Erythroblast (primary cell): ENCODE measurements at places on chromosomes 6 and 20.

DNA sequence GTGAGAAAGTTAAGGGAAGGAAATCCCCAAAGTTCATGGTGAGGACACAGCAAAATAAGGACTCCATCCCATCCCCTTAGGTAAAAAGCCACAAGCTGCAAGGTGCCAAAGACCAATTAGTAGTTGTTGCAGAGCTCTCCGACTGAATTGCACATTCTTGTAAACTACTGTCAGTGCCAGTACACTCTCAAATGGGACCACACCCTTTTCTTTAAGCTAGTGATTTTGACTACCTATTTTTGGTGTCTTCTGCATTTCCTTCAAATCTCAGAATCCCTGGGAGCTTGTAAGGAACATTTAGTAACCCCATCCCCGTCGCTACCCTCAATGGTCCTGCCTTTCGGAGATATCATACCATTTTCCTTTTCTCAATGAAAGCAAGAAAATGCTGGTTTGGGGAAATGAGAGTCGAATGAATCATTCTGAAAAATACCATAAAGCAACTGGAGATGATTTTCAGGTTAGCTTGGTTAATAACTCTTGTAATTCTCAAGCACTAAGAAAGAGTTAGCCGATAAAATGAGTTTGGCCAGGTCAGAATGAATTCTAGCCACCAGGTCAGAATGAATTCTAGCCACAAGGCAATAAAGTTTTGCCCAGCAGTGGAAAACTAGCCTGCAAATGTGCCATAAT lies 5.2 kb upstream of the HMGN3 start:
- DNase-seq = no peak

DNA sequence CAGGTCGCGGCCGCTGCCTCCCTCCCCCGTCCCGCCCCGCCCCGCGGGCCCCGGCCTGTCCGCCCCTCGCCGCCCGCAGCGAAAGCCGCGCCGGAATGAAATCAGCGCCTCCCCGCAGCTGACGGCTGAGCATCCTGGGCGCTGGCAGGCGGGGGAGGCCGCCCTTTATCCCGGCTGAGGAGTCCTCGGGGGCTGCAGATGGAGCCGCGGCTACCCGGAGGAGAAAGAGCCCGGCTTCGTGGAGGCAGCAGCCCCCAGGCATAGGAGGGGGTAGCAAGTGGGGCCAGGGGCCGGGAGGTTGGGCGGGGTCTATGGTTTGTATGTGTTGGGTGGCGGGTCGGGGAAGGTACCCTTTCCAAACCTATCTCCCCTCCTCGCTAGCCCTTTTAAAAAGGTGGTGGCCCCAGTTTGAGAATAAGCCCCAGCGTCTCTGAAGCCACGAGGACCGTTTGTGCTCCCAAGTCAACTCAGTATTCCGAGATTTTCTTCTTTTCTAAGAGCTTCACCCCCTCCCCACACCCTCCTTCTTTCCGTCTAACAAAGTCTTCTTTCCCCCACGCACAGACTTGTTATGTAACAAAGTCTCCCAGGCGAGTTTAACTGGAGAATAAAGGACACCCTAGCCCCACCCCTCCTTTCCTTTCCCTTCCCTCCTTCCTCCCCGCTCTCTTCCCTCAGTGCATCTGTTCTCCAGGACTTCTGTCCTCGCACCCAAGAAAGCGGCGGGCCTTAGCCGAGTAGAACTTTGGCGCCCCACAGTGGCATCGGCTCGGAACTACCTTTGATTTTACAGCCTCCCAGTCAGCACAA lies 11.0 kb downstream of the POU3F2 start:
- peak; percentile 62 for DNase-seq

- no peak for DNase-seq
Measured at GRCh38 chr20:10012464-10012863, 22.3 kb upstream of the ANKEF1 start.

DNA sequence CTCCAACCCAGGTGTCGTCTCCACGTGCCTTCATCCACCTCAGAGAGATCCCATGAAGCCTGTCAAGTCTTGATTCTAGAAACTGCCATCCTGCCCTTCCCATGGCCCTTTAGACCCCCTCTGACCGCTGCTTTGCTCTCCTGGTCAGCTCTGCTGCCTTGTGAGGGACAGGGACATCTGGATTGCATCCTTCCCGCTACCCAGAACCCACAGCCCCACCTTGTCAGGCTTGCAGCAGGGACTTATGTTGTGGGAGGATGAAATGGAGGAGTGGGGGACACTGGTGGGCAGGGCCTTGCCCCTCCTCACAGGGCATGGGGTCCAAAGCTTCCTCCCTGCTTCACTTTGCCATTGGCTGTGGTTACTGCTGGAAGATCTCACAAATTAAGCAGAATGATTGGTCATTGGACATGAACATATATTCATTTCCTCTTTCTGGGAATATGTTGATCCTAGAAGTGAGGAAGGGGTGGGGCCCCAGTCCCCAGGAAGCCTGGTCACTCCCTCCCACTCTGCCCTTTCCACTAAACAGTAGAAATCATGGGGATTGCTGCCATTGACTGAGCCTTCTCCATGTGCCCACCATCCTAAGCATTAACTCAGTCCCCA lies 4.5 kb downstream of the GLP1R start:
- DNase-seq = no peak

- DNase-seq = peak; percentile 73
Measured at GRCh38 chr20:50898475-50898874, 32.8 kb downstream of the ADNP start.
